ENCODE measurements at places on chromosomes 5 and 9. TPM values are rescaled to one million over a fixed set of nuclear protein-coding genes. Genes with fewer than 3 reads are reported as not detected.

TRIO gene
- 96.0 TPM for total RNA-seq

MAMDC2 gene
- total RNA-seq = not detected

GRCh38 chr5:173033923-173034322, 22.2 kb upstream of the CREBRF start:
- DNase-seq = no peak

DNA sequence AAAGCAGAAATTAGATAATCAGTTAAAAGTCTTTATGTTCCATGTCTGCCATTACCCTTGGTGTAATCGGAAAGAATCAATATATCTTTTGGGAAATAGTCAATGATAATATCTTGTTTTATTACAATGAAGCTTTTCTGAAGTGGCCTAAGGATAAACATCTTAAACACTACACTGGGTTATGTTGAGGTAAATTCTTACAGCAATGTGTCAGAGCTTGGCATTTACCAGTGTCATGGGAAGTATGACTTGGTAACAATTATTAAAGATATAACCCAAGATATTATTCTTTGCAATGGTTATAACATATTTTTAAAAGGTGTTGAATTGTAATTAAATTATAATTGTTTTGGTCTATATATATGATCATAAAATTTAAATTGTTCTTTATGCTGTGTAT, 84.7 kb downstream of the CFAP95 start:
- no peak for DNase-seq

GRCh38 chr9:77018969-77019235, 553 bp upstream of the FOXB2 start:
- no peak for DNase-seq

Measured in NCI-H460 (cell line).